Activated CD4-positive, alpha-beta T cell treated with anti-CD3 and anti-CD28 coated beads for 24 hours (primary cell): ENCODE measurements at places on chromosomes 7 and 10.

- DNase-seq: no peak
These were observed 408.7 kb upstream of the ADARB2 start for GRCh38 chr10:2145926-2146478.

- DNase-seq: no peak
These were observed 229.5 kb upstream of the FZD1 start for GRCh38 chr7:91034459-91035368.

- DNase-seq: no peak
These were observed 186.8 kb downstream of the CELF2 start for GRCh38 chr10:11204351-11204942.

DNA sequence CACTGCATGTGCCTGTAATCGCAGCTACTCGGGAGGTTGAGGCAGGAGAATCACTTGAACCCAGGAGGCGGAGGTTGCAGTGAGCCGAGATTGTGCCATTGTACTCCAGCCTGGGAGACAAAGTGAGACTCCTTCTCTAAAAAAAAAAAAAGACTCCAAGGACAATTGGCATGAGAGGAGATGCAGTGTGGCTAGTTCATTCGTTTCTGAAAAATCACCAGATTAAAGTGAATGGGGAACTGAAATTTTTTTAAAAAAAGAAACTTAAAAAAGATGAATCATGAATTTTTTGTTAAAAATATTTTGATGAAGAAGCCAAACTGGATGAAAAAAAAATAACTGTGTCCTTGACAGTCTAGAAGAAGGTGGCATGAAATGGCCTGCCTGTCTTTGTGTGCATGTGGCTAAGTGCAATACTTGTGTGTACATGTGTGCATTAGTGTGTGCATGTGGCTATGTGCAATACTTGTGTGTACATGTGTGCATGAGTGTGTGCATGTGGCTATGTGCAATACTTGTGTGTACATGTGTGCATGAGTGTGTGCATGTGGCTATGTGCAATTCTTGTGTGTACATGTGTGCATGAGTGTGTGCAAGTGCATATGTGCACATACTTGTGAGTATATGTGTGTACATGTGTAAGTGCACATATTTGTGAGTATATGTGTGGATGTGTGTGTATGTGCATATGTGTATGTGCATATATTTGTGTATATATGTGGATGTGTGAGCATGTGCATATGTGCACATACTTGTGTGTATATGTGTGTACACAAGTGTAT lies 391.7 kb upstream of the KLF6 start:
- no peak for DNase-seq

- DNase-seq: no peak
These were observed 91.0 kb downstream of the ADCY1 start for GRCh38 chr7:45665172-45665571.

- DNase-seq: no peak
These were observed 446.0 kb upstream of the SEMA3A start for GRCh38 chr7:84640637-84641036.

GRCh38 chr10:62005687-62006086 lies 104.2 kb downstream of the ARID5B start:
- no peak for DNase-seq

DNA sequence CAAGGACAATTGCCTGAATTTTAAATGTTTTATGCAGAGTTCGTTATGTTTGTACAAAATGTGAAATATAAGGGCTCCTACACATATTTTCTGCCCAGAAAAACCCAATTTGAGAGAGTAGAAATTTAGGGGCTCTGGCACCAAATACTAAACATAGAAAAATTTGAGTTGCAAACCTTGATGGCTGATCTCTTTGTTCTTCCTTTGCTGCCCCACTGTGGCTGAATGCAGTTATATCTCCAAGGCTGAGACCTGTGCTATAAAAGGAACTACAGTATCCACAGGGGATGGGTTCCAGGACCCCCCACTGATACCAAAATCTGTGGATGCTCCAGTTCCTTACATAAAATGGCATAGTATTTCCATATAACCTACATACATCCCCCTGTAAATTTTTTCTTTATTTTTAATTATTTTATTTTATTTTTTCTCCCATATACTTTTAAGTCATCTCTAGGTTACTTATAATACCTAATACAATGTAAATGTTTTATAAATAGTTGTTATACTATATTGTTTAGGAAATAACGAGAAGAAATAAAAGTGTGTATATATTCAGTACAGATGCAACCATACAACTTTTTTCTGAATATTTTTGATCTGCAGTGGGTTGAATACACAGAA lies 22.5 kb downstream of the CFAP43 start:
- DNase-seq: no peak

GRCh38 chr10:100983868-100984671 lies 3.2 kb downstream of the MRPL43 start:
- no peak for DNase-seq
